ENCODE measurements at places on chromosomes 16 and 17.

- DNase-seq = no peak
Measured at GRCh38 chr17:50181591-50182560, 16.1 kb downstream of the SGCA start.

- no peak for DNase-seq
Measured at GRCh38 chr17:43314611-43315011, 80.8 kb upstream of the RNU2-1 start.

GRCh38 chr16:72044825-72045359 is 9.4 kb upstream of the HP start:
- no peak for DNase-seq

DNA sequence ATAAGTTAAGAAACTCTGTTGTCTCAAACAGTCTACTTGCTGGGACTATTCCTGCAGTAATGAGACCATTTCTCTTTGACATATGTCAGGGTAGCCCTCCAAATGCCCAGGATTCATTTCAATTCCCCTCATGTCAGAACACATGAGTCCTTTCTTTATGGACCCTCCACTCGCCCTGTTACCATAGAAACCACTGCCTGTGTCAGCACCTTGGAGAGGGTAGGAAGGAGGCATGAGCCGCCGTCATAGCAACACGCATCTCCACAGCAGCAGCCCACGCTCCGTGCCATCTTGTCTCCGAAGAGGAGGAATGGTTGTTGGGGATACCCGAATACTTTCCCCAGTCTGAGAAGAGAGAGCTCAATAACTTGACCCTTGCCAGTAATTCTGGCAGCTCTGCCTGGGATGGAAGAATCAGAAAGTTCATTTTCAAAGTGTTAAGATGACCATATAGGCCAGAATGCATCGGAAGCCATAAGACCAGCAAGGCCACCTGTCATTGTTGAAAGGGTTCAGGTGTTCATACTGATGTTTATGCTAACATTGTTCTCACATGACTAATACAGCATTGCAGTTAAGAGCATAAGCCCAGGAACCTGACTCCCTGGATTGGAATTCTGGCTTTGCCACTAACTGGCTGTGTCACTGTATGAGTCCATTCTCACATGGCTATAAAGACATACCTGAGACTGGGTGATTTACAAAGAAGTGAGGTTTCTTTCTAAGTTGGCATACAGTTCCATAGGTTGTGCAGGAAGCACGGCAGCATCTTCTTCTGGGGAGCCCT is 141.3 kb downstream of the ABCC12 start:
- DNase-seq = no peak

GRCh38 chr17:20771104-20771503 is 191.6 kb downstream of the CDRT15L2 start:
- no peak for DNase-seq

DNA sequence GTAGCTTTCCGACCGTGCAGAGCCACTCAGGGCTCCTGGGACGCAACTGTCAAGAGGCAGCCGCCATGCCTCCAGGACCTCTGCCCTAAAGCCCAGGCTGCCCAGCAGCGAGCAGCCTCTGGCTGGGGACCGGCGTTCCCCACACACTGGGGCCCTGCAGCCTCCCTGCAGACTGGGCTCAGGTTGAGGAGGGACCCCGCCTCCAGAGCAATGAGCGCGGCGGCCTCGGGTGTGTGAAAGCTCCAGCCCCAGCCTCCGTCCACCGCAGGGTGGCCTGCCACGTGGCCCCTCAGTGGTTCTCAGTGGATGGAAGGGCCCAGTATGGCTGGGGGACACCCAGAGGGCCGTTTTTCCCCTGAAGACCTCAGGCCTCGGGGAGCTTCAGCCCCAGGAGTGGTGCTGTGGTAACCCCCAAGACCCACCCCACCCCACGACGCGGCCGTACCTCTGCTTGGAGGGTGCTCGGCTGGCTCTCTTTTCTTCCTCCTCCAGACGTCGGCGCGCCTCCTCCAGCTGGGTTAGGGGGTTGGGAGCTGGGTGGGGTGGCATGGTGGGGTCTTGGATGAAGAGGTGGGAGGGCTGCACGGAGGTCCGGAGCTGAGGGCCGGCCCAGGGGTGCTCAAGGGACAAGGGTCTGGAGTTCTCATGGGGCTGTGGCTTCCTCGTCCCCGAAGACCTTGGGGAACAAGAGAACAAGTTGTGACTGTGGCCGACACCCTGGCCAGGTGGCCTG is 10.2 kb downstream of the PDIA2 start:
- no peak for DNase-seq

DNA sequence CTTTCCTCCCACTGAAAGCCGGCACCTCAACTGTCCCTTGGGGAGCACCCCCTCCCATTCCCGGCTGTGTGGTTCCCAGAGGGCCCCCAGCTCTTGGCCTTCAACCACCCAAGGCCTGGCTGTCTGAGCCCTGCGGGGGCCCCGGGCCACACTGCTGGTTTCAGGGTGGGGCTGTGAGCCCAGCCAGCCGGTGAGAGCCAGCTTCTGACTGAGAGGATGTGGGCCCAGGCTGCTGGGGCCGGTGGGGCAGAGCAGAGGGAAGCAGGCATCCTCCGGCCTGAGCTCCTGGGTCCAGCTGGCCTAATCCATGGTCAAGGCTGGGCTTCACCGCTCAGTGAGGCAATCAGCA is 875 bp upstream of the LGALS3BP start:
- DNase-seq = no peak

DNA sequence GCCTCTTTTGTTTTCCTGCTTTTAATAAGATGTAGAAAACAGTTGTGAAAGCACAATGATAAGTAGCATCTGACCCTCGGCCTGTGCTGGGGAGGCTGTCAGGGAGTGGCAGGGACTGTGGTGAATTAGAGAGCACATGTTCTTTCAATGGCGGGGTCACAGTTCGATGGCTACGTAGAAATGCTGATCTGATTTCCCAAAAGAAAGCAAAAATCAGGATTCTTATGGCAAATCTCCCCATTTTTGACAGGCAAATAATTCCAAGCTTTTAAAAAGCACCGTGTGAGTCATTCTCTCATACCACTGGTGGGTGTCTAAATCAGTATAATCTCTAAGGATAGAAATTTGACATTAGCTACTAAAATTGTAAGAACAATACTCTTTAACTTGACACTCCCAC is 4.2 kb upstream of the MAPK7 start:
- DNase-seq = no peak

DNA sequence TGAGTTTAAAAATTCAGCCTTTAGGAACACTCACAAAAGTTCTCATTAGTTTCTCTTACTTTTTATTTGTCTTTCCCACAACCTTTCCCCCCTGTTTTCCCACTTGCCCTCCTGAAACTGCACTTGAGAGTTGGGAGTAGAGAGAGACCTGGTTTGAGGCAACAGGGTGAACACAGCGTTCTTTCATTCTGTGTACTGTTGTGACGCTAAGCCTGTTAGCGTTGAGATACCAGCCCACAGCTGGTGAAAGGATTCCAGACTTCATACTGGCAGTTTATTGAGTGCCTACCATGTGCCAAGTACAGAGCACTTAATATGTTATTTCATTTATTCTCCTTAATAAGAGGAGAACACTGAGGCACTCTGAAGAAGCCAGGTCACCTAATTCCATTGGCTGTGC is 10.3 kb downstream of the TNRC6C start:
- DNase-seq = no peak

DNA sequence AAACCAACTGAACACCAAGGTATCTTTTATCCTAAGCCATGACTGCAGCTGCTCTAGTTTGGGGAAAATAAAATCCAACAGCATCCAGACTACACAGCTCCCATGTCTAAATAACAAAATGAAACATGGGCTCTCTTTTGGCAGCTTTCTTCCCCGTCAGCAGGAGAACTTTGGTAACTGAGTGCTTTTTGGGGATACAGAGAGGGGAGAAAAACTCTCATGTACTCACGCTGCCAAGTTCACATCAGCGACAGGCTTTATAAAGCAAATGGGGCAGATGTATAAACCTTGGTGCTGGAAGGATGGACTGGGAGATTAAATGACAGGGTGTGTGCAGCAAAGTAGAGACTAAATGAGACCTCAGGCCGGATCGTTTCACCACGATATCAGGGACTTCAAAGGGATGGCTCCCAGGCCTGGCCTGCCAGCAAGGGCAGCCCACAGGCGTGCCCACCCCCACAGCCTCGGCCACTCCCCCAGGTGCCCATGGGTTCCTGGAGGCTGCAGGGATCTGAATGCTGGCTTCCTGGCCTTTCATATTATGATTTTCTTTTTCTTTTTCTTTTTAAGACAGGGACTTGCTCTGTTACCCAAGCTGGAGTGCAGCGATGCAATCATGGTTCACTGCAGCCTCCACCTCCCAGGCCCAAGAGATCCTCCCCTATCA is 174.6 kb downstream of the ZNF423 start:
- no peak for DNase-seq

DNA sequence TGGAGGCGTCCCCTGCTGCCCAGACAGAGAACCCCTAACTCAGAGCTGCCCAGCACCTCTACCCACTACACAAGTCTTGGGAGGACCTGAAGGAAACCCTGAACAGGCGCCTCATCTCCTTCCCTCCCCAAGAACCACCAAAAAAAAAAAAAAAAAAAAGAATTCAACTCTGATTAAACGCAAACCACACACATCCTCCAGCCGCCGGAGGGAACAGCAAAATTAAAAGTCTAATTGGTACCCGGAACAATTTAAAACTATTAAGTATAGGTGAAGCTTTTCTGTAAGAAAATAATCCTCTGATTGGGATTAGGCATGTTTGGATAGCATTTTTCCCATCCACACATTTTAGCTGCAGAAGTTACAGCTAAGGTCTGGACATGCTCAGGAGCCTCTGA is 202.7 kb downstream of the ZNF423 start:
- DNase-seq = no peak

DNA sequence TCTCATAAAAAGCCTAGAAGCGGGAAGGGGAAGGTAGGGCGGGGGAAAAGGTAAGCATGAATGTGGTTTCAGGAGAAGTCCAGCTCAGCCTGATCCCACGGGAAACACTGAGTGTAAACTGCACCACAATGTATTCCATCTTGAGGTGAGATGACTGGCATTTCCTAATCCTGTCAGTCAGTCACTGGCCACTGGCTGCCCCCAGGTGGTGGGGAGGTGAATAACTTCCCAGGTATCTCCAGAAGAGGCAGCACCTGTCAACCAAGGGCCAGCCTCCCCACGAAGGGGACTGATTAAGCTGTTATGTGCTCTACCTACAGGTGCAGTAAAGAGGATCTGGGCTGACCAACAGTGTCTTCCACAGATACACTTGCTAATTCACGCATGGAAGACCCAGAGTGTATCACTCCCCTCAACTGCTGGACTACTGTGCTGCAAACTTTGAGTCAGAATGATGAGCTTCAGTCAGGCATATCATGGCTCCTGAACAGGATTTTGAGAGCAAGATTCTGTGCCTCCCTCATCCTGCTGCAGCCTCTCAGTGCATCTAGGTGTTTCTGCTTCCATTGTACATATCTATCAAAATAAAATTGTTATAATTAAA is 108.5 kb upstream of the CCL2 start:
- peak; percentile 24 for DNase-seq

DNA sequence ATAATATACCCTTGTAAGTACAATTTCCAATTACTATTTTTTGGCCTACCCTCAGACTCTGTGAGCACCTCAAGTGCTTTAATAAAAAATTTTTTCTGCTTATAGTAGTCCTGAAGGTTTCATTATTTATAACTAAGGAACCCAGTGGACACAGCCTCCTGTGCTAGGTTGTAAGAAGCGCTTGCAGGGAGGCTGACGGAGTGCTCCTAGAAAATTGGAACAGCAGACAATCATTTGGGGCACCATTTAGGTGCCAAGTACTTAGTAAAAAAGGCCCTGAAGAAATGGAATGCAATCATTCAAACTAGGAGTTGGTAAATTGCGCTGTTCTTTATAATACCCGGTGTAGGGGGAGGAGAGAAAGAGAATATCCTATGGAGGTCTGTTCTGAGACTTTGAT is 19.8 kb downstream of the CA10 start:
- no peak for DNase-seq

DNA sequence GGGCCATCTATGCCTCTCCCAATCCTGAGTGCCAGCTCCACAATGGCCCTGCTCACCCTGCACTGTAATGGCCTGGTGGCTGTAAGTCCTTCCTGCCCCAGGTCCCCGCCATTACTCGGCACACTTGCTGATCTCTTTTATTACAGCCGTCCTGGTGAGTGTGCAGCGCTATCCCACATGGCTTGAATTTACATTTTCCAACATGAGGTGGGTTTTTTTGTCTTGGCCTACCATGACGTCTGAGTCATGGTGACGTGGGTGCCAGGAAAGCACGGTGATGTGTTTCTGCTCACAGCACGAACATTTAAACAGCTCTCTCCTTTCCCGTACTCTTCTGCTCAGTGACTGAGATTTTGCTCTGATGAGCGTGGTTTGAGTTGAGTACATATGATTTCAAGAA is 55.2 kb upstream of the FOXF1 start:
- DNase-seq = no peak

- DNase-seq = no peak
Measured at GRCh38 chr17:68514831-68515635, 2.8 kb downstream of the PRKAR1A start.

DNA sequence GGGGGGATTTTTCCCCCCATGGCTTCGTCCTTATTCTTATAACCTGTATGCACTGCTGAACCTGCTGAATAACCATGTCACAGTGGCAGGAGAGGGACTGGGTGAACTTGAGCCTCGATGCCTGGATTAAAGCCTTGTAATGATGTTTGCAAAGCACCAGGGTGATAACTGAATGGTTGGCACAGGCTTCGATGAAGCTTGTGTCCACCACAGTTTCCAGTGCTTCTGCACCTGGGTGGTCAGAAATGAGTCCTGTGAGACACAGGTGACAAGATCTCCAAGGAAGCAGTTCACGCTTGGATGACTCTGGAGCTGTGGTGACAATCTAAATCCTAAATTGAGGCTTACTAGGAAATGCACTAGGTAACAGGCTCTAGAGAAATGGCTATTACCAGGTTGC is 729.3 kb downstream of the MAF start:
- DNase-seq = no peak

GRCh38 chr17:44086364-44087311 is 16.1 kb downstream of the G6PC3 start:
- peak; percentile 56 for DNase-seq

DNA sequence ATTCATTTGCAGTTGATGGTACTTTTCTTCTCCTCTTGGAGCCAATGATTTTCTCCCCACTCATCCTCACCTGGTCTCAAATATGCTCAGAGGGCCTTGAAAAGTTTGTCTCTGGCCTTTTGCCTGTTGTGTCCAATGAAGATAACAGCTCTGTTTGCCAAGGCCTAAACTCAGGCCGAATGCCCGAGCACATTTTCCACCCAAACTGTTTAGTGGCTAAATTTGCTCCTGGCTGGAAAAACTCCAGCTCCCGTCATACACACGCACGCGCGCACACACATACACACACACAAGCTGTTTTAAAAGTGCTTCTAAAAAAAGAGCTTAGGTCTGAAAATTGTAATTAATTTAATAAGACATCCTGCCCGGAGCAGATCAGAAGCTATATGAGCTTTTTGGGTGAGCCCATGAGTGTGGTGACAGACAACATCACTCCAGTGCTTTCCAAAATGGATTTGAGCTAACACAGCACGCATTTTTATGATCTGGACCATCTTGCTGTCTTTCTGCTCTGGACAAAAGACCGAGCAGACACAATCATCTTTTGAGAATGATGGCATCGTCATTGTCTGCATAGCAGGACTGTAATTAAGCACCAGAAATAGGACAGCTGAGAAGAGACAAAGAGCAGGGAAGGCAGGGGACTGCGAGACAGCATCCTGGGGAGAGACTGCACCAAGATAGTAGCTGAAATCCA is 48.9 kb downstream of the IRX6 start:
- no peak for DNase-seq

- no peak for DNase-seq
Measured at GRCh38 chr16:4407543-4408322, 8.7 kb downstream of the CORO7 start.

- DNase-seq = no peak
Measured at GRCh38 chr16:4788489-4788889, 344 bp upstream of the SEPTIN12 start.

- DNase-seq = no peak
Measured at GRCh38 chr17:80119271-80119791, 17.9 kb downstream of the GAA start.

Data from activated CD4-positive, alpha-beta T cell treated with anti-CD3 and anti-CD28 coated beads, Interleukin-2, amount 50 U/mL, for 24 hours (primary cell).